ENCODE measurements at places on chromosomes 2 and 18. TPM values are rescaled to one million over a fixed set of nuclear protein-coding genes. Genes with fewer than 3 reads are reported as not detected.

Gene HTR2B
- total RNA-seq: 13.4 TPM

Gene SFXN5
- total RNA-seq: 9.6 TPM

Gene SLC23A3
- 0.63 TPM for total RNA-seq

Gene CFC1
- total RNA-seq: not detected

Gene C2orf80
- total RNA-seq: not detected

Gene REG3G
- total RNA-seq: not detected

Gene ANKRD29
- total RNA-seq: 5.9 TPM

Gene GALR1
- not detected for total RNA-seq

Gene STAT4
- total RNA-seq: 0.63 TPM

Data from bronchial smooth muscle cell (primary cell).